ENCODE measurements at places on chromosomes 5 and 9.

DNA sequence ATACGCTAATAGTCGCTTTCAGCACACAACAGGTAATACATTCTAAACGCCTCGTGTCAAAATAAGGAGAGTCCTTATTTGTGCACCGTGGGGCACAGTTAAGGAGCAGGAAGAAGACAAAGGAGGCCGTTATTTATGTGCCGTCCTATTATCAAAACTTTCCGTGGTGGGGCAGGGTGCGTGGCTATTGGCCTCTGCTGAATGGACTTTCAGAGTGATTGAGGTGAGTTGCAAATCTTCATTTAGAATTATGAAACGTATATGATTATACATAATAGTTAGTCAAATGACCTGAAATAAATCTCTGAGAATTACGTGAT is 833 bp downstream of the C5orf24 start:
- DNase-seq: peak; percentile 2

DNA sequence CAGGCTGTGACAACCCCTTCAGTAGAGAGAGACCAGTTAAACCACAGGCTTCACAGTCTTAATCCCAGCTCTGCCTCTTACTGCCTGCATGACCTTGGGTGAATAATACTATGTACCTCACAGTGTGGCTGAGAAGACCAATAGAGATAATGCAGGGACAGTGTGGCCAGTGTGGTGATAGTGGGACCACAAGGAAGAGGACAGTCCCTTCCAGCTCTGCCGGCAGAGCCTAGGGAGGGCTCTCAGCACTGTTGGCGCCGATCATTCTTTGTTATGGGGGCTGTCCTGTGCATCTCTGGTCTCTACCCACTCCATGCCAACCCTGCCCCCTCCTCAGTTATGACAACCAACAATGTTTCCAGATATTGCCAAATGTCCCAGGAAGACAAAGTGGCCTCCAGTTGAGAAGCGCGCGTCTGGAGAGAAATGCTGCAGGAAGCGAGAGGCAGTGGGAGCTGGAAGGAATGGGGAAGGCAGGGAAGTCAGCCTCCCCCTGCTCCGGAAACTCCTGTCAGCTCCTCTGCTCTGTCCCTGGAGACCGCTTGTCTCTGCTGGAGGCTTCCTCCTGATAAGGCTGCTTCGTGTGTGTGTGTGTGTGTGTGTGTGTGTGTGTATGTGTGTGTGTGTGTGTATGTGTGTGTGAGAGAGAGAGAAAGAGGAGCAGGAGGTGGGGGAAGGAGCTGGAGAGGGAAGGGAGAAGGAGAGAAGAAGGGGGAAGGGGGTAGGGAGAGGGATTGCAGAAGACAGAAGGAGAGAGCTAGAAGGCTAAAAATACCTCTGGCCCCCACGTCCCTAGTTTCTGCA is 31.8 kb upstream of the FABP6 start:
- DNase-seq: no peak

- no peak for DNase-seq
These were observed 75.6 kb downstream of the TLR4 start for GRCh38 chr9:117779760-117780159.

DNA sequence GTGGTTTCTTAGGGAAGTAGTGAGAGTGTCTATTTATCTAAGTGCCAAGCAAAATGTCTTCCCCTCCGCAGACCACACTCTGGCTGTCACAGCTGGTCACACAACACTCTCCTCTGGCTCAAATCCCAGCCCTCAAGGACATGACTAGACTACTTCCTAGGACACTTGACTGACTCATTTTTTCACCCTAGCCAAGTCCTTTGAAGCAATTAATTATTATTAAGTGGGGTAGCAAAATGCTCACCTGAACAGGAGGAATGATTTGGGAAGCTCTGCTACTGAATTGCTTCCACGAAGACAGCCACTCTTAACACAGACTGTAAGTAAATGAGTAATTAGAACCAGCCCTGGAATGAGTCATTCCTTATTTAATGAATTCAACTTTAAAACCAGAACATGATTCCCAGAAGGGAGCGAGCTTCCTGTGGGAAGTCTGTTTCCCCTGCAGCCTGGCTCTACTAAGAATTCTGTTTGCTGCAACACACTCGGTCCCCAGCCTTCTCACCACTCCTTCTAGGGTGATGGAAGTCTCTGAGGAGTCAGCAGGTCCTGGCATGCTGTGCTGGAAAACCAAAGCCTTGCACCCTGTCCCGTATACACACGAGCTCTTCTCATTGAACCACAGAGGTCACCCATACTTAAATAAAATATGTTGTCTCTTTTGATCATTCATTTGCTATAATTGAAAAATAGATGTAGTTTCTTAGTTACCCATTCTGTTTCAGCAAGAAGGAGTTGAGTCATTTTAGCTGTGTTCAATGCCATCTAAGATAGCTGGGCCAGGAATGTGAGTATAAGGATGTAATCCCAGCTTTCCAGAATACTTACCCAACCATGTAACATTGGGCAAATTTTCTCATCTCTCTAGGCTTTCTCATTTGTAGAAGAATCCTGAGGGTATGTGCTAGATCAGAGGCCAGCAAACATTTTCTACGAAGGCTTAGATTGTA is 218.6 kb upstream of the RASEF start:
- no peak for DNase-seq

GRCh38 chr5:169071-169727 is 22.1 kb upstream of the LRRC14B start:
- DNase-seq: no peak

DNA sequence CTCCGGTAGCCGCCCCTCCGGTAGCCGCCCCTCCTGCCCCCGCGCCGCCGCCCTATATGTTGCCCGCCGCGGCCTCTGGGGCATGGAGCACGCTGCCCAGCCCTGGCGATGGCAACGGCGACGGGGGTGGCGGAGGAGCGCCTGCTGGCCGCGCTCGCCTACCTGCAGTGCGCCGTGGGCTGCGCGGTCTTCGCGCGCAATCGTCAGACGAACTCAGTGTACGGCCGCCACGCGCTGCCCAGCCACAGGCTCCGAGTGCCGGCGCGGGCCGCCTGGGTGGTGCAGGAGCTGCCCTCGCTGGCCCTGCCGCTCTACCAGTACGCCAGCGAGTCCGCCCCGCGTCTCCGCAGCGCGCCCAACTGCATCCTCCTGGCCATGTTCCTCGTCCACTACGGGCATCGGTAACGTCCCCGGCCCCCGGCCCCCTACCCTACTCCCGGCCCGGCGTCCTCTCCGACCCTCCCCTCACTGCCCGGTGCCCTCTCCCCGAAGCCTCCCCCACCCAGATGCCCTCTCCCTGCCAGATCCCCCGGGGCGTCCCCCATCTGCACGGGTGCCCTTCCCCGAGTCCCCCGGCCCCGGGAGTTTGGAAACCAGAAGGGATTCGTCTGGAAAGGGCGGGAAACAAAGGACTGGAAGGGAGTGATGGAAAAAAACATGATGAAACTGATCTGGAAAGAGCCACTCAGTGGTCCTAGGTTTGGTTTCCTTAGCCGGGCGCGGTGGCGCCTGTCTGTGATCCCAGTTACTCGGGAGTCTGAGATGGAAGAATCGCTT is 417 bp downstream of the SRD5A1 start:
- no peak for DNase-seq

DNA sequence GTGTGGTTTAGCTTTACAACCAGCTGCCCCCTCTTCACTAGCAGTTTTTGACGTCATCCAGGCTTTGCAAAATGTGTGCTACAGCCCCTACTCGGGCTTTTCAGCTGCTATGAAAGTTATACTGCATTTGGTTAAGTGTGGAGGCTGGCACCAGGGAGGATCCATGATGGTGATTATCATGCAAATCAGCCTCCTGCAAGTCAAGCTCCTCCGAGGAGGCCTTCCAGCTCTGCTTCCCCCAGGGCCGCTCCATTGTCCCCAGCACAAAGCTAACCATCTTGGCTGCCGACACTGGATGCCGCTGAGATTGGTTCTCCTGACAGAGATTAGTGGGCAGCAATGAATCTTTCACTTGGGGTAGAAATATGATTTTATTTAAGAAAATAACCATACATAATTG is 159.6 kb downstream of the NR2F1-AS1 start:
- no peak for DNase-seq

- no peak for DNase-seq
These were observed 367.1 kb upstream of the PDE4D start for GRCh38 chr5:60260658-60261057.

DNA sequence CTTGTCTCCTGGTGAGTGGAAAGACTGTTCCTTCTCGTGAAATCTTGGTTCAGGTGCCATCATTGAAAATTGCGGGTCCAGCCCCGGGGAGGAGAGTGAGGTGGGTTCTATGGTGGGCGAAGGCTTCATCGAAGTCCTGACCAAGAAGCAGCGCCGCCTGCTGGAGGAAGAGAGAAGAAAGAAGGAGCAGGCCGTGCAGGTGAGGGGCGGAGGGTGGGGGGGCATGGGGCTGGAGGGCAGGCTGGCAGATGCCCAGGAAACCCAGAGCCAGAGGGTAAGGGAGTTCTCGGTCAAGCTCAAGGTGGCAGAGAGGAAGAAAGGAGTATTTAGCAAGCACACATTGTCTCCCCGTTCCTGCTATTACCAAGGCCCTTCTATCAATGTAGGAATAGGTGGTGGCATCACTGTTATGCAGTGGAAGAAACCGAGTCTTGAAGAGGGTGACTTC is 24.3 kb upstream of the POMT1 start:
- peak; percentile 52 for DNase-seq

GRCh38 chr5:43036856-43037635 is 3.1 kb downstream of the ANXA2R start:
- DNase-seq: no peak

DNA sequence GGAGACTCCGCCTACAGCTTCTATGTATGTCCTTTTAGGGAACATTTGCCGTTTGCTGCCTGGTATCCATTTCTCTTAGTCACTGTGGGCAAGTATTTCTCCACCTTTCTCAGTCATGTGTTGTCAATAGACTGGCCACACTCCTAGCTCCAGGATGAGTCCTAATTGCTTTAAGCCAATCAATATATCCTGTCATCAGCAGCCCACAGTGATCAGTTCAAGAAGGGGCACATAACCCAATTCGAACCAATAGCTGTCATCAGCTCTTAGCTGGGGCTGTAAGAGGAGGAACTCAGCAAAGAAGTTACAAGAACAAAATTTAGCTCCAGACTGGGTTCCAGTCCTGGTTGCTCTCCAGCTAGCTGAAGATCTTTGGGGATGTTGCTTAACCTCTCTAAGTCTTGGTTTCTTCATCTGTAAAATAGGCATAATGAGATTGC is 70.7 kb upstream of the MAN2A1 start:
- DNase-seq: no peak

GRCh38 chr5:107502676-107503060 is 168.1 kb downstream of the EFNA5 start:
- DNase-seq: no peak

DNA sequence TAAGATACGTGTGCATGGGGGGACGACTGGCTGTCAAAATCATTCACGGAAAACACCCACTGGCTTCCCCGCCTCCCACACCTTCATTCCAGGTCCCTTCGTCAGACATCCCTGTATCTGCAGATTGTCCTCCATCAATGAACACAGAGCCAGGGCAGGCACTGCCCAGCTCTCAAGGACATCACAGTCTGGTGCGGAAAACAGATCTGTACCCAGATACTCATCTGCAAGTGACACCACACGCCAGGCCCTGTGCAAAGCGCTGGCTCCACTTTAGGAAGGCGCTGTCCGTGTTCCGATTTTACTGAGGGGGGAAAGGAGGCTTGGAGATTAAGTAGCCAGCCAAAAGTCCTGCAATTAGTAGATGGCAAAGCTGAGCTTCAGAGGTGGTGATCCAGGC is 72.3 kb downstream of the OLFM1 start:
- no peak for DNase-seq

DNA sequence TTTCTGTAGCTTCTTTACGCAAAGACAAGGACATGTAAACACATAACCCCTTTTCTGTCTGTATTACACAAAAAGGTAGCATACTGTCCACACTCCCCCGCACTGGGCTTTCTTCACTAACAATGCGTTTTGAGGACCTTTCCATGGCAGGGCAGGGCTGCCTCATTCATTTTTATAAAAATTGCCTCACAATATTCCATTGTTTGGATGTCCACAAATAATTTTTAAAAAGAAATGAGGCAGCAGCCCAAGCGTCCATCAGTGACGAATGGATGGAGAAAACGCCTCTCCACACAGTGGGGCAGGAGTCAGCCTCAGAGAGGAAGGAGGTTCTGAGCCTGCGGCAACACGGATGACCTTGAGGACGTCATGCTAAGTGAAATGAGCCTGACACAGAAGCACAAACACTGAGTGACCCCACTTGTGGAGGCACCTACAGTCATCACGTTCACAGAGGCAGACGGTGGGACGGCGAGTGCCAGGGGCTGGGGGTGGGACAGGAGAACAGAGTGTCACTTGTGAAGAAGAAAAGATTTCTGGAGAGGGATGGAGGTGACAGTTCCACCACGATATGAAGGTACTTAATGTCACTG is 67.8 kb downstream of the RASGEF1C start:
- no peak for DNase-seq

- no peak for DNase-seq
These were observed 483.7 kb downstream of the RAB3C start for GRCh38 chr5:59066367-59067163.

DNA sequence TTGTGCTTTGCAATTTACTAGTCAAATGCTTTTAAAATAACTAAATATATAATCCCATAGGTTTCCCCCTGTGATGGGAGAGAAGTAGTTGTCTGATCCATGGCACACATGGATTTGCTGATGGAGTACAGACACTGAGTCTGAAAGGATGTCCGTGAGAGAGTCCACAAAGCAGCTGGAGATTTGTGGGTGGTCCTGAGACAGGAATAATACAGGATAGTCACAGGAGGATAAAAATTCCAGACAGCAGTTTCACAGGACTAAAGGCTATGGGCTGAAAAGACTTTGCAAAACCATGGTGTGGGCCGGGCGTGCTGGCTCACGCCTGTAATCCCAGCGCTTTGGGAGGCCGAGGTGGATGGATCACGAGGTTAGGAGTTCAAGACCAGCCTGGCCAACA is 58.7 kb upstream of the ZFR start:
- no peak for DNase-seq

GRCh38 chr5:116564312-116564711 is 10.3 kb downstream of the SEMA6A start:
- no peak for DNase-seq

DNA sequence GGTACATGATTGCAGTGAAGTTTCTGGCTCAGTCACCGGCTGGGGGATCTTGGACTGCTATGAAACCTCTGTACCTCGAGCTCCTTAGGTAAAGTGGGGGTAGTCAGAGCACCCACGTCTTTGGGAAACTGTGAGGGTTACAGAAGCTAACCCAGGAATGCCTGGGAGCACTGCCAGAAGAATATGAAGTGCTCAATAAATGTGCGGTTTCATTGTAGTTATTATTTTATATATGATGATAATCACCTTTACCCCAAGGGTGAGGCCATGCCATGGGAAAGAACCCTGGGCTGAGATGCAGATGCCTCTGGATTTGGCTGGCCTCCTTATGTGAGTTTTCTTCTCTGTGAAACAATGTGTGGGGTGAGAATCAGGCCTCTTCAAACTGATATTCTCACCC is 3.7 kb downstream of the NPR3 start:
- DNase-seq: no peak

Measured in activated CD8-positive, alpha-beta memory T cell treated with anti-CD3 and anti-CD28 coated beads for 1 hour (primary cell).